ENCODE measurements at places on chromosomes 11 and 22. TPM values are rescaled to one million over a fixed set of nuclear protein-coding genes. Genes with fewer than 3 reads are reported as not detected.

DNA sequence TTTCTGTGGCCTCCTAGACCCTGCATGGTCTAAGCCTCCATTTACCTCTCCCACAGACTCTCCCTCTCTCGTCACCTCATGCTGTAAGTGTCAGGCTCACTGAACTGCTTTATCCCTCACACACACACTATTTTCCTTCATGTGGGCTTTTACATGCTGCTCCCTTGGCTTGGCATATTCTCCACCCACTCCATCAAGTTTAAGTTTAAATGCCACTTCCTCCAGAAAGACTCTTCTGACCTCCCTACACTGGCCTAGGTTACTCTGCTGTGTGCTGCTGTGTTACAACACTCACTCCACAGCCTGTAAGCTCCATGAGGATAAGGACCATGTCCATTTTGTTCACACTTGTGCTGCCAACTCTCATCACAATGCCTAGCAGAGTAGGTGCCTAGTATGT lies 2.5 kb downstream of the DCHS1 start:
- no peak for DNase-seq

DNA sequence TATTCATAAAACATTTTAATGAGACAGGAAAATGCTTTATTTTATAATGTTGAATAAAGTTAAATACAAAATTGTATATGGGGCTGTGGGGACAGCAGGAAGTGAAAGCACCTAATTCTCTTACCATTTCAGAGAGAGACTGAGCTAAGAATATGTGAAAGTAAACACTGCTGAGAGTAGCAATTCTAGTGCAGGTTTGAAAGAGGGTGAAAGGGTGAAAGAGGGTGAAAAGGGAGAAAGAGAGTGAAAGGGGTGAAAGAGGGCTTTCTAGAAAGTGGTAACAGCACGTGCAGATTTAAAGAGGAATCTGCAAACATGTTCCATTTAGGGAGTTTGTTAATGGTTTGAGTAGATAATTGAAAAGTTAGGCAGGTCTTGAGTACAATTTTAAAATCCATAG lies 652.0 kb upstream of the CCDC90B start:
- no peak for DNase-seq

- no peak for DNase-seq
These were observed 14.6 kb upstream of the POLD3 start for GRCh38 chr11:74577624-74578396.

GRCh38 chr11:111172321-111172862 lies 73.1 kb upstream of the POU2AF2 start:
- no peak for DNase-seq

DNA sequence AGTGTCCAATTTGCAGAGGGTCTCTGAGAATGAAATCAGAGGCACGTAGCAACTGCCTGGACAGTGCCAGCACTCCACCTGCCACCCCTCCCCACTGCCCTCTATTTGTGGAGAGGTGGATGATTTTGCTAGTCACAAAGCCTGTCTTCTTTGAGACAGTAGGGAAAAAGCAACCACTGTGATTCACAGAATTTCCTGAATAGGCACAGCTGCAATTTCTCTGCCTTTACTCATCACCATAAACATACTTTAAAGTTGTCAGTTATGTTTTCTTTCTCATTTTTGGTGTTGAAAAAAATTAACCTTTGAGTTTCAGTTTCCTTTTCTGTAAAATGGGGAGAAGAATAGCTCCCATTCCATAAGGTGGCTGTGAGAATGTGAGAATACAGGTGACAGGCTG lies 134.3 kb downstream of the TEAD1 start:
- DNase-seq: no peak

DNA sequence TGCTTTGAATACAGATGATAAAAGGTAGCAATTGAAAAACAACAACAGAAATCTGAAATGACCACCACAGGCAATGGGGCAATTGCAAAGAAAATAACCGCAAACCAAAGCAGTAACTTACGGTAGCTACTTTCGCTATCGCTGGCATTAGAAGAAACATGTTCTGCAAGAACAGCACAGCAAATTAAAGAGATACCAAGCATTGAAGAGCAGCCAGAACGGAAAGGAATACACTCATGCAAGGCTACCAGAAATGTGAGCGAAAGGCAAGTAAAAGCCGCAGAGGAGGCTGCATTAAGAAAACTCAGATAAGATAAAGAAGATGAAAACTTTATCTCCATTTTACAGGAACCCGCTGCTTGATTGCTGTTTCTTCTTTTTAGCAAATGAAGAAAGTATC lies 194.1 kb upstream of the CCDC90B start:
- no peak for DNase-seq

DNA sequence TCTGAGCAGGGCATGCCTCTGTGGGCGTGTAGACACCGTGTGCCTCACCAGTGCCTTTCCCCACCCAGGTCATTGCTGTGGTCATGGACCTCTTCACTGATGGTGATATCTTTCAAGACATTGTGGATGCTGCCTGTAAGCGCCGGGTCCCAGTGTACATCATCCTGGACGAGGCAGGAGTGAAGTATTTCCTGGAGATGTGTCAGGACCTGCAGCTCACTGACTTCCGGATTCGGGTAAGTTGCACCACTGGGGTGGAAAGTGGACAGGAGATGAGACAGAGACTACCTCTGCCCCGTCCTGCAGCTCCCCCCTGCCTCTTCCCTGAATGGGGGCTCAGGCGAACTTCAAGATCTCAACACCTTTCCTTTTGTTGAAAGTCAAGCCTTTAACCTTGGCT lies 24.3 kb downstream of the FAM83F start:
- DNase-seq: no peak

- DNase-seq: no peak
These were observed 9.0 kb upstream of the OSM start for GRCh38 chr22:30275625-30276024.

GRCh38 chr11:36492724-36493304 lies 17.3 kb downstream of the TRAF6 start:
- no peak for DNase-seq

- peak; percentile 93 for DNase-seq
These were observed 8.3 kb downstream of the NDUFV1 start for GRCh38 chr11:67614730-67615714.

GRCh38 chr11:77487790-77488189 lies 13.9 kb upstream of the PAK1 start:
- no peak for DNase-seq

DNA sequence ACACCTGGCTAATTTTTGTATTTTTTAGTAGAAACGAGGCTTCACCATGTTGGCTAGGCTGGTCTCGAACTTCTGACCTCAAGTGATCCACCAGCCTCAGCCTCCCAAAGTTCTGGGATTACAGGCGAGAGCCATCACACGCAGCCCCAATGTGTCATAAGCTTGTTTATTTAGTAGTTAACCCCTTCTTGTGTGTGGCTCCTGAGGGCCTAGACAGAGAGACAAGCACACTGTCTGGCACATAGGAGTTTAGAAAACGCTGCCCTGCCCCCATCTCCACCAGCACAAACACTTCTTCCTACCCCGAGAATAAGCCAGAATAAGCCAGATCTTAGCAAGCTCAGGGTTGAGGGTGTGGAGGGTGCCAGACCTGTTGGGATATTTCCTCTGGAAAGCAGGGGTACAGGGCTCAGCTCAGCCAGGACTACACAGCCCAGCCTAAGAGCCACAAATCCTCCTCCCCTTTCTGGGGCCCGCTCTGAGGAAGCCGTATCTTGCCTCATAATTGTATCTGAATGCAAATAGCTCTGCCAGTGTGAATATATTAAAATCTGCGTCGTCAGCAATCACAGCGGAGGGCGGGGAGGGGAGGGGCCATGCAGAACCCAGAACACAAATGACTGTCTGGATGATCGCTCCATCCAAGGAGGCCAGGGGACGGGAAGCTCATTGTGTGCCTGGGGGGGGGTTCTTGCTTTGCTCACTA lies 247.3 kb downstream of the MN1 start:
- no peak for DNase-seq

- DNase-seq: no peak
These were observed 97.7 kb downstream of the ABTB2 start for GRCh38 chr11:34260072-34260575.

- DNase-seq: no peak
These were observed 17.2 kb upstream of the RCN1 start for GRCh38 chr11:32073644-32074026.

DNA sequence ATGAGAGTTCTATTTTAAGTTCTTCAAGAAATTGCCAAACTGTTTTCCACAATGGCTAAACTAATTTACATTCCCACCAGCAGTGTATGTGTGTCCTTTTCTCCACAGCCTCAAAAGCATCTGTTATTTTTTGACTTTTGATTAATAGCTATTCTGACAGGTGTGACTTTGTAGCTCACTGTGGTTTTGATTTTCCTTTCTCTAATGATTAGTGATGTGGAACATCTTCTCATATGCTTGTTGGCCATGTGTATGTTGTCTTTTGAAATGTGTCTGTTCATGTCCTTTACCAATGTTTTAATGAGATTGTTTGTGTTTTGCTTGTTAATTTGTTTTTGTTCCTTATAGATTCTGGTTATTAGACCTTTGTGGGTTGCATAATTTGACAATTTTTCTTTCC lies 18.0 kb upstream of the RAB38 start:
- DNase-seq: no peak

GRCh38 chr11:103078710-103079109 lies 13.2 kb downstream of the DCUN1D5 start:
- no peak for DNase-seq

- no peak for DNase-seq
These were observed 35.9 kb upstream of the HORMAD2 start for GRCh38 chr22:30044369-30044768.

GRCh38 chr22:41327124-41327523 lies 25.8 kb downstream of the ZC3H7B start:
- no peak for DNase-seq

- DNase-seq: no peak
These were observed 54.4 kb downstream of the DGCR2 start for GRCh38 chr22:19067696-19068348.

- no peak for DNase-seq
These were observed 5.6 kb downstream of the TPBGL start for GRCh38 chr11:75246006-75246670.

DNA sequence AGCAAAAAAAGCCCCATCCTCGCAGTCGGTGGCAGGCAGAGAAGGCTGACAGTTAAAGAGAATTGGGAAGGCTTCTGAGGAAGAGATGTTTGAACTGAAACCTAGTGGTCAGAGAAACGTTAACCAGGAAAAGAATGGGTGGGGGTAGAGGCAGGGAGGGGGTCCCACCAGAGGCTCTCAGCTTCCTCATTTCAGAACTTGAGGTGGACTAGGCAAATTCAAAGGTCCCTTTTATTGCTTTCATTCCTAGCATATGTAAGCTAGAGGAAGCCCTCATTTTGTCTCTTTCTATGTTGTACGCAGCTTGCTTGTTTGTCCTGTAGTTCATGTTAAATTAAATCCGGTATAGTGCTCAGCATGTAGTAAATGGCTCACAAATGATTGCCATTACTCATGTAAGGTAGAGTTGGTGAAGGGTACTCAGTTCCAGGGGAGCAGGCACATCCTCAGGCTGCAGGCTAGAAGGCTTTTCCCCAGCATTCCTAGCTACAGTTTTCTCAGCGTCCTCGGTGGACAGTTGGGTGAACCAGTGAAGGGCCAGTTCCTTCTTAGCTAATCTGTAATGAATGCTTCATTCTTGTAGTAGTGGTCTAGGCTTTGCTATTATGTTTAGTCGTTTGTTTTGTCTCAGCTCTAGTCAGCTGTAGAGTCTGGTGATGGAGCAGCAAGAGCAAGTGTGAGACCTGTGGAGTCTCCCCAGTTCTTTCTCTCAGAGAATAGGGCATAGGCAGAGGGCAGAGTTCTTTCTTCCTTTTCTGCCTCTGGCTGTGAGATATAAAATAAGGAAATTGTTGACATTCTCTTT lies 58.6 kb downstream of the UVRAG start:
- no peak for DNase-seq

- DNase-seq: no peak
These were observed 299.7 kb downstream of the TBC1D22A start for GRCh38 chr22:47062126-47062525.

DNA sequence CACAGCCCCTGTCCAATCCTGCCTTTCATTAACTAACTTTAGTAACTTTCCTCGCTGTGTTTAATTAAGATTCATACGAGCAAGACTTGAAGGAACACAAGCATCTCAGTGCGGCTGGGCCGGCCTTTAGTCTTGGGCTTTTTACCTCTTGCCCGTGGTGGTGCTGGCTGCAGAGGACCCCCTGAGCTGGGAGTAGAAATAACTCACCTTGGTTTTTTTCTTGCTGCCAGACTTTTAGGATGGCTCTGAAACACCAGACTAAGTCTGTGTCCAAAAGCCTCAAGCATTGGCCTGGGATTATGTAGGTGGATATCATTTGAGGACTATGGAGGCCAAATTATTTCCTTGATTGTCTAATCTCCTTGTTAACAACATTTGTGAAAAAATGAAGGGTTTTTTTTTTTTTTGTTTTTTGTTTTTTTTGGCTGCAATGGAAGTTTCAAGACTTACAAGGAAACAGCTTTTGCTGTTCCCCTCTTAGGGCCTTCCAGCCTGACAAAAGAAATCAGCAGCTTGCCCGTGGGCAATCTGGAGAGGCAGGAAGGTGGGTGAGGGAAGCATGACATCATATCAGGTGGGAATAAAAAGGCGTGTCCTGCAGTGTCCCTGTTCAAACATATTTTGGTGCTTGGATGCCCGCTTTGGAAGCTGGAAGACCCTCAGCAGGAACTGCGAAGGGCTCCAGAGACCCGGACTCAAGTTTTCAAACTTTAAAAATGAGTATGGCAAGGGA lies 44.0 kb downstream of the SMIM38 start:
- no peak for DNase-seq

DNA sequence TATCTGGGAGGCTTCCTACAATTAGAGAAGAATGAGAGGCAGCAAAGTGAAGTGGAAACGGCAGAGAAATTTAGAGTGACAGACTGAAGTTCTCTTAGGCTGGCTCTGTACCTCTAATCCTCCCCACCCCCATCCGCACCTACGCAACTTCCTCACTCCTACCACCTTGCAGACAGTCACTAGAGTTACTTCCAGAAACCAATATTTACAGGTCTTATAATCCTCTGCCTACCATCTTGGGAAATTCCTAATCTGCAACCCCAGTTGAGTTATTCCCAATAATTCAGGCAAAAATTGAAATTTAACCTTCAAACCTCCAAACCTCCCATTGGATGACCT lies 71.7 kb downstream of the PAK1 start:
- no peak for DNase-seq

DNA sequence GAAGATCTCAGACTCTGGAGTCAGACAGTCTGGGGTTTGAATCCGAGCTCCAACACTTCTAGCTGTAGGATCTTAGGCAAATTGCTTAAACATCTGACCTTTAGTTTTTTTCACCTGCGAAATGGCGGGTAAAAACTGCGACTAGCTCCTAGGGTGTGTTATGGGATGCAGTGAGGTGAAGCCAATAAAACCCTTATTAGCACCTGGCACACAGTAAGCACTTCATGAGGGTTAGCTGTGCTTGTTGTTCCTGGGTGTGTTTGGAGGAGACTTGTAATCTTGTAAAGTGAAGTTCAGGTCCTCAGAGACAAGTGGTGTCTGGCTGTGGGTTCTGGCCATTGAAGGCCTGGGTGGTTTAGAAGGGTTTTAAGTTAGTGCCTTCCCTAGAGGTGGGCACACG lies 68.9 kb downstream of the ZBTB16 start:
- no peak for DNase-seq

- DNase-seq: no peak
These were observed 18.5 kb upstream of the MPZL2 start for GRCh38 chr11:118282606-118283005.

The OR52E8 gene
- not detected for total RNA-seq

The USP2 gene
- 2.5 TPM for total RNA-seq

The APOL1 gene
- total RNA-seq: 28.5 TPM

The PIM3 gene
- total RNA-seq: 97.2 TPM

The OR4A16 gene
- total RNA-seq: not detected

The JHY gene
- total RNA-seq: 7.6 TPM

The POTEH gene
- not detected for total RNA-seq

The SLC6A5 gene
- total RNA-seq: not detected

The EP300 gene
- total RNA-seq: 99.9 TPM

The PGA5 gene
- not detected for total RNA-seq

The MPZL2 gene
- total RNA-seq: 165 TPM

The MYRF gene
- total RNA-seq: 0.25 TPM

The NXPE4 gene
- total RNA-seq: not detected

Measured in vagina (tissue), 2 donors.